Transverse colon (tissue), 4 donors: ENCODE measurements at places on chromosomes 5 and 9. TPM values are rescaled to one million over a fixed set of nuclear protein-coding genes. Genes with fewer than 3 reads are reported as not detected.

DNA sequence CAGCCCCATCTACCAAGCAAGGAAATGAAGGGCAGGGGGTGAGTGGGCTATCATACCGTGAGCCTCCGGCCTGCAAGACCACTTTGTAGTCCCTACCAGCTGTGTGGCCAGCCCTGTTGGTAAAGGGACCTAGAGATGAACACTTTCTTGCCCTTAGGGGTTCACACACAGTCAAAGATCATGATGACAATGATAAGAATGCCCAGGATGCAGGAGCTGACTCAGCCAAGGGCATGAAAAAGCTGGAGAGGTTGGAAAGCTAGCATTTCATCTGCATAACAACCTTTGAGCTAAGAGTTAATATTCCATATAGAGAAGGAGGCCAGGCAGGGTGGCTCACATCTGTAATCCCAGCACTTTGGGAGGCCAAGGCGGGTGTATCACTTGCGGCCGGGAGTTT is 19.2 kb upstream of the FGFR4 start:
- H3K4me3 ChIP-seq = no peak overlapping the region
- peaks cover 15% of the 10 kb centered on the region for H3K4me1 ChIP-seq
- no peak overlapping the region for H3K27ac ChIP-seq
- DNase-seq = no peak
- H3K27me3 ChIP-seq = no peaks in the 10 kb centered on the region

GRCh38 chr5:61878471-61878870 is 427.5 kb upstream of the KIF2A start:
- no peaks in the 10 kb centered on the region for H3K27me3 ChIP-seq
- no peaks in the 10 kb centered on the region for H3K36me3 ChIP-seq
- DNase-seq = no peak
- H3K4me1 ChIP-seq = no peaks in the 10 kb centered on the region
- no peak overlapping the region for H3K4me3 ChIP-seq
- H3K27ac ChIP-seq = no peak overlapping the region

Gene HNRNPAB
- total RNA-seq = 177 TPM

DNA sequence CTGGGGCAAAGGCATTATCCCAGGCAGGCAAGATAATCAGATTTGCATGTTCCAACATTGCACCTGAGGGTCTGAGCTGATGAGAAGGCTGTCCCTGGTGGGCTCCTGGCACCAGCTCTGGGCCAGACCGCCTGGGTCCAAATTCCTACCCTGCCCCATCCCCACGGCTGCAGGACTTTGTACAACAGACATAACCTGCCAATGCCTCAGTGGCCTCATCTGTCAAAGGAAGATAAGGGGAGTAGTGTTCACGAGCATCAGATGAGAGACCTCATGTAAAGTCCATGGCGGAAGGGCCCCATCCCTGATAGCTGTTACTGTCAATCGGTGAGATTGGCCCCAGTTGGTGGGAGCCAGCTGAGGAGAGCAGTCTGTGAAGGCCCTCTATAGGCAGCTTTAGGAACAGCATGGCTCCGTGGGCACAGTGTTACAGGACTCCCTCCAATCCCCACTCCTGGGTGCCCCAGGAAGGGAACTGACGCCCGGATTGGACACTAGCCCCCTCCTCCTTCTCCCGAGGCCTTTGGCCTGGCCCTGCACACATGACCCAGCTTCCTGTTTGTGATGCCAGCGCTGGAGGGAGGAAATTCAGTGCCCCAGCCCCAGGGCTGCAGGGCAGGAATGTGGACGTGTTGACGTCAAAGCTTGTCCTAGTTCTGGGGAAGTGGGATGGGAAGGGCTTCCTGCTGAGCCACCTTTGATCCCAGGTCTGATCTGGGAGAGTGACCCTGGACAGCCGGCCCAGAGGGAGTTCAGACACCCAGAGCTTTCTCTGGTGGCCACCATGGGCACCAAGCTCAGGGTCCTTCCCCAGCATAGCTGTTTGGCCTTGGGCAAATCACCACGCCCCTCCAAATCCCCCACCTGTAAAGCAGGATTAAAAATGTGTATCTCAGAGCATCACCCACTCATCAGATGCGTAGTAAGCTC is 56.2 kb downstream of the DUSP1 start:
- peaks cover 6% of the 10 kb centered on the region for H3K4me1 ChIP-seq
- peaks cover 9% of the 10 kb centered on the region for H3K27me3 ChIP-seq
- H3K4me3 ChIP-seq = no peak overlapping the region
- DNase-seq = peak; percentile 78
- no peaks in the 10 kb centered on the region for H3K36me3 ChIP-seq

GRCh38 chr9:134055981-134056461 is 11.8 kb downstream of the BRD3 start:
- DNase-seq = peak; percentile 78
- peaks cover 58% of the 10 kb centered on the region for H3K4me1 ChIP-seq
- H3K36me3 ChIP-seq = no peaks in the 10 kb centered on the region
- H3K27ac ChIP-seq = peak overlapping the region; percentile 49
- H3K4me3 ChIP-seq = no peak overlapping the region

Gene WDR31
- total RNA-seq = 1.5 TPM

DNA sequence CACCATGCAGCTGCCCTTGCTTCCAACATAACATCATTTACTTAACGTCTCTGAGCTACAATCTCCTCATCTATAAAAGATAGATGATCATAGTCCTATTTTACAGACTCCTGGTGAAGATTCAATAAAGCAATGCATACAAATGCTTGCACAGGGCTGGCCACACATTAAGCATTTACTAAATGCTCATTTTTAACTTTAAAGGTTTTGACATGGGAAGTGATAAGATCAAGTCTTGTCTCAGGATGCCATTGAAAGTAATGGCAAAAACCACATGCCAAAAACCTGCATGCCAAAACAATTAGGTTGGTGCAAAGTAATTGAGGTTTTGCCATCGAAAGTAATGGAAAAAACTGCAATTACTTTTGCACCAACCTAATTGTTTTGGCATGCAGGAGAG is 181.2 kb upstream of the ADRA1B start:
- no peak overlapping the region for H3K27ac ChIP-seq
- DNase-seq = no peak
- H3K4me3 ChIP-seq = no peak overlapping the region
- no peaks in the 10 kb centered on the region for H3K4me1 ChIP-seq
- no peaks in the 10 kb centered on the region for H3K27me3 ChIP-seq
- H3K36me3 ChIP-seq = no peaks in the 10 kb centered on the region

DNA sequence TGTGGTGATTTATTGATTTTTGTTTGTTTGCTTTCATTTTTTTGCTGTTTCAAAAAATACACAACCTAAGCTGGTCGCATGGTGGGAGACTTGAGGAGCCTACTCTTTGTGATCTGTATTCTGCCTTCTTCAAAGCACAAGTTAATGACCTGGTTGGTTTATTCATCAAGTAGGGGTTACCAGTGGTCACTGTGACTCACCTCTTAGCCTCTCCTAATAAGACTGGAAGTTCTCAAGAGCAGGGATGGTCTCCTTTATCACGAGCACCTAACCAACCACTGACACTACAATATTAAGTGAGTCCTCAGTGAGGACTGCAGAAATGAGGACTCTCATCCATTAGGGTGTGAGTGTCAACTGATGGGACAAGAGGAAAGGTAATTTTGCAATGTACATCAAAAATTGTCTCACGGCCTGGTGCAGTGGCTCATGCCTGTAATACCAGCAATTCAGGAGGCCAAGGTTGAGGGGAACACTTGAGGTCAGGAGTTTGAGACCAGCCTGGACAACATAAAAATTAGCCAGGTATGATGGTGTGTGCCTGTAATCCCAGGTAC is 13.6 kb upstream of the MTMR12 start:
- no peak for DNase-seq
- H3K27me3 ChIP-seq = no peaks in the 10 kb centered on the region
- H3K36me3 ChIP-seq = no peaks in the 10 kb centered on the region
- no peak overlapping the region for H3K4me3 ChIP-seq

Gene FABP6
- total RNA-seq = not detected

Gene STPG3
- not detected for total RNA-seq
